ENCODE measurements at places on chromosomes 6 and 20.

GRCh38 chr6:53107091-53107490 lies 41.5 kb downstream of the GCM1 start:
- DNase-seq = no peak

- DNase-seq = no peak
Measured at GRCh38 chr6:52271852-52272460, 12.6 kb downstream of the MCM3 start.

GRCh38 chr6:1667012-1667804 lies 57.5 kb downstream of the FOXC1 start:
- DNase-seq = no peak

DNA sequence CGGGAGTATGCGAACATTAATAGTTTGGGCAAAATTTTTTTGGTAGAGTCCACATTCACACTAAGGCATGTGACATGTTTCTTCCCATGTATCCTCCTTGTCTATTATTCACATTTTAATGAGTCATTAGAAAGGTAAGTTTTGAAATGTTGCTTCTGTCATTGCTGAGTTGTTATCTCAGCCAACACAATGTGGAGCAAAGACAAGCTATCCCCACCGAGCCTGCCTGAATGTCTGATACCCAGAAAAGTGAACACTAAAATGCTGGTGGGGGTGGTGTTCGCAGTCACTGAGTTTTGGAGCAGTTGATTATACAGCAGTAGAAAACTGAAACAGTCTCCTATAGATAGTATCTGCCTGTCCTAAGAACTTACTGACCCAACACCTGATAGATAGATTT lies 68.3 kb upstream of the ASF1A start:
- DNase-seq = no peak

GRCh38 chr6:127893541-127893940 lies 7.3 kb downstream of the THEMIS start:
- DNase-seq = peak; percentile 35

- DNase-seq = no peak
Measured at GRCh38 chr6:129695373-129696027, 14.5 kb downstream of the ARHGAP18 start.

GRCh38 chr20:50309280-50309763 lies 118.7 kb downstream of the CEBPB start:
- DNase-seq = no peak

GRCh38 chr6:69164564-69165229 lies 529.6 kb downstream of the ADGRB3 start:
- no peak for DNase-seq

- peak; percentile 36 for DNase-seq
Measured at GRCh38 chr20:53981752-53982437, 88.5 kb downstream of the BCAS1 start.

GRCh38 chr6:11318835-11319813 lies 86.7 kb upstream of the NEDD9 start:
- DNase-seq = no peak

GRCh38 chr6:43628393-43629103 lies 516 bp downstream of the GTPBP2 start:
- peak; percentile 72 for DNase-seq

- DNase-seq = no peak
Measured at GRCh38 chr6:1950631-1951030, 294.8 kb downstream of the GMDS start.

GRCh38 chr20:4052139-4052480 lies 36.8 kb upstream of the RNF24 start:
- DNase-seq = no peak

GRCh38 chr6:14814016-14814415 lies 431.9 kb upstream of the JARID2 start:
- DNase-seq = no peak

- DNase-seq = peak; percentile 56
Measured at GRCh38 chr20:63740627-63741353, 1.2 kb downstream of the SLC2A4RG start.

DNA sequence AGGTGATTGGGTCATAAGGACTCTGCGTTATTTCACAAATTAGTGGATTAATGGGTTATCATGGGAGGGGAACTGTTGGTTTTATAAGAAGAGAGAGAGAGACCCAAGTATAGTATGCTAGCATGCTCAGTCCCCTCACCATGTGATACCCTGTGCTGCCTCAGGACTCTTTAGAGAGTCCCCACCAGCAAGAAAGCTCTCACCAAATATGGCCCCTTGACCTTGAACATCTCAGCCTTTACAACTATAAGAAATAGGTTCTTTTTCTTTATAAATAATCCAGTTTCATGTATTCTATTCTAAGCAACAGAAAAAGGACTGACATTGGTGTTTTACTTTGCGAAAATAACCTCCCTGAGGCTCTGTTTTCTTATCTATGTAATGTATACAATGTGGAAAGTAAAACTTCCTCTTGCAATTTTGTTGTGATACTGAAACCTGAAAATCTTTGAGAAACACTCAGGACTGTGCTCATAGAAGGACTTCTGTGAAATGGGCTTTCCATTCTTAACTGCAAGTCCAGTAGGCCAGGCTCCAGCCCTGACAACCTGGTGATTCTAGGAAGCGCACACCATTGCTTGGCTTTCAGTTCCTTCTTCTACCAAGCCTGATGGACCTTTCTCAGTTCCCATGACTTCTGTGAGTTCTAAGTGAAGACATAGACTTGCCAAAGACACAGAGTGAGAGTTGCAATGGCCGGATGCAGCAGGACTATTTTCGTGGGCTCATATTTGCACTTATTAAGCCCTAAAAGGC lies 21.9 kb downstream of the SIRPD start:
- DNase-seq = no peak

- no peak for DNase-seq
Measured at GRCh38 chr6:17589406-17590096, 10.6 kb upstream of the FAM8A1 start.

DNA sequence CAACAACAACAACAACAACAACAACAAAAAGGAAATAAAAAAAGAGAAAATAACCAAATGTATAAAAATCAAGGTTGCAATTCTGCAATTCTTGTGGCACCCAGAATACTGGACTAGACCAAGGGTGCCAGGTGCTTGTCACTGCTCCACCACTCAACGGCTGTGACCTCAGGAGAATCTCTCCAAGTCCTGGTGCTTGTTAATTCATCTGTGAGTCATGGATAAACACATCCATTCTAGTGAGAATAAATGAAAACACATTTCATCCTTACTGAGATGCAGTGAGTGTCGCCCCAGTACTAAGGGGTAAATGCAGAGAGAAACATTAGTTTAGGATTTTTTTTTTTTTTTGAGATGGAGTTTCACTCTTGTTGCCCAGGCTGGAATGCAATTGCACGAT lies 32.0 kb downstream of the HLA-C start:
- no peak for DNase-seq

DNA sequence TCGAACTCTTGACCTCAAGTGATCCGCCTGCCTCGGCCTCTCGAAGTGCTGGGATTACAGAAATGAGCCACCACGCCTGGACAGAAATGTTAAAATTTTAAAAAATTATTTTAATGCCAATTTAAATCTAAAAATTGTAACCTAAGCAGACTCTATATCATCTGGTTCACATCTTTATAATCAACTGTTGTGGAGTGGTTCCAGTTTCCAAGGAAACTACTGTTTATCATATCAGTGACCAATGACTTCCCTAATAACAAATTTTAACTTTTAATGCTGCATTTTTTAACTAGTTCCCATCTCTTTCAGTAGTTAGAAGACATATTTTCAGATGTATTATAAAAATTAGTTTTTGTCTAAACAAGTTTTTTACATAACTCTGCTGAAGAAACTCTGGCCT lies 5.2 kb upstream of the BTN3A2 start:
- DNase-seq = no peak

DNA sequence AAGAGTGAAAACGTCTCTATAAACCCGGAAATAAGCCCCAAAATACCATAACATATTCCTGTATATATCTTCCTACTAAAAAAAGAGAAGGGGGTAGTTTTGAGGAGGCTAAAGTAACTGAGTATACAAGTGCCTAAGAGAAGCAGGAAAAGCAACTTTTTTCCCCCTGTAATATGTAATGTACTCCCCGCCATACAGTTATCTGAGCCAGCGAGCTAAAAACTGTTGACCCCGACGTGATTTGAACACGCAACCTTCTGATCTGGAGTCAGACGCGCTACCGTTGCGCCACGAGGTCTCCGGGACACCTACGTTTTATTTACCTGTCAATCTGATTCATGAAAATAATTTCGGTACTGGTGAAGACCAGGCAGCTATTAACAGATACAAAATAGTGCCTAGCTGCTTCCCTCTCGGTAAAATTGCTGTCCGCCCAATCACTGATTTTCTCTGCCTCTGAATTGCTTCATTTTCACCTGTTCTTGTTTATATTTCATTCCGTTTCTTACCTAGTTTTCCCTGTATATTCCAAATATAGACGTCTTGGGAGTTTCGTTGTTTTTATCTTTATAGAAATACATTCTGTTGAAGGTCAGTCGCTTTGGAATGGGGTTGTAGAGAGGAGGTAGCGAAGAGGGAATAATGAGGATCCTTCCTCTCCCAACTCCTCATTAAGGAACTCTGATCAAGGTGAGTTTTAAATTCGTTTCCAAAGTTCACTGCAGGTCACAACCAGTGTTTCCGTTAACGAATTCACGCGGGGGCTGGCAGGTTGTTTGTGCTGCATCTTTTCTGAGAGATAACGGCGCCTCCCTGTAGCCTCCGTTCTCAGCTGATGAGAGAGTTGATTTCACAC lies 33.6 kb upstream of the BTN3A2 start:
- DNase-seq = peak; percentile 81

- no peak for DNase-seq
Measured at GRCh38 chr20:63268256-63268655, 4.4 kb upstream of the ARFGAP1 start.

DNA sequence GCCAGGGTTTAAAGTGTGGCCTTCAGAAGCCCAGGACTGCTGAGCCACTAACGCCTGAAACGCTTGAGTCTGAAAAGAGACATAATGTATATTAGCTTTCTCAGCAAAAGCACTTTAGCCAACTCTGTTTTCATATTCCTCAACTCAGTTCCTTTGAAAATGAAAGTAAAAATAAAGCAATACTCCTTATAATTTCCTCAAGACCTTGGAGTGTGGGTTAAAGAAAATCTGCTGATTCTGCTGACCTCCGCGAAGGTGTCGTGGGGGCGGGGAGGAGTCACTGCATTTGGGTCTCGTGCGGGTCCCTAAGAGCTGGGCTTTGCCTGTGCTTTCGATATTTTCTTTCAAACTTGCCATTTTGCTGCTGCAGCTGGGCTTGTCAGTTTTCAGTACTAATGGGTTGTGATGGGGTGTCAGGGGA lies 142.2 kb upstream of the ARID1B start:
- no peak for DNase-seq

DNA sequence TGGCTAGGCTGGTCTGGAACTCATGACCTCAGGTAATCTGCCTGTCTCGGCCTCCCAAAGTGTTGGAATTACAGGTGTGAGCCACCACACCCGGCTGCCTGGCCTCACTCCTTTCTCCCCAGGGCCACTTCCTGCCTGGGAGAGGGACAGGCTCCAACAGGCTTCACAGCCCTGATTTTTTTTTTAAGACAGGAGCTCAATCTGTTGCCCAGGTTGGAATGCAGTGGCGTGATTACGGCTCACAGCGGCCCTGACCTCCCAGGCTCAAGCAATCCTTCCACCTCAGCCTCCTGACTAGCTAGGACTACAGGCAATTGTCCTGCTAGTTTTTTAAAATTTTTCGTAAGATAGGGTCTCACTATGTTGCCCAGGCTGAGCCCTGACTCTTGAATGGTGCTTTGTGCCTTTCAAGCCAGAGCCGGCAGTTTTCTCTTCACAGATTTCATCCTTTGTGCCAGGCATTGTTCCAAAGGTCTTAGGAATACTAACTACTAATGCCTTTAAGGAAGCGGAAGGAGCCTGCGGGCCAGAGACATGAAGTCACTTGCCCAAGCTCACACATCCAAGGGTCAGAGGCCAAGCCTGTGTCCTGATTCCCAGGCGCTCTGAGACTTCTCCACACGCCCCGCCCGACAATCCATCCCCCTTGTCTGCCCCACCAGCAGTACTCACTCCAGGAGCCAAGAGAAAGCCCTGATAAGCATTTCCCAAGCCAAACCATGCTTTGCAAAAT lies 19.2 kb downstream of the CAPN11 start:
- no peak for DNase-seq

DNA sequence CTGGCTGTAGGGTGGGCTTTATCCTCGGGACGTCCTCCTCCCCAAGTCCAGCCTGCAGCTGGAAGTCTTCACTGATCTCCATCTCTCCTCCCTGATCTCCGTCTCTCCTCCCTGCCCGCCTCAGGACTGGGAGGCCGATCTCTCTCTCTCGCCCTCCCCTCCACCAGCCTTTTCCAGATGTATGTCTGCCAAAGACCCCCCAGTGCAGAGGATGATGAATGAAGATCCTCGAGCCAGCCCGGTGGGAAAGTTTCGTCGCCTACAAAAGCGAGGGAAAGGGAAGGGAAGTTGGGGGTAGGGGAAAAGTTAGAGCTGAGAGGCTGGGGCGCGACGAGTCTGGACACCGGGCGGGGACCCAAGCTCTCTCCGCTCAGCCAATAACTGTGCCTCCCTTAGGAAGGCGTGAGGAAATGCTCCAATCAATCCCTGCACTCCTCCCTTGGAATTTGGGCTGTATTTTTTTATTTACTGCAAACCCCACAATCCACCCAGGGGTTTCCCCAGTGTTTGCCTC lies 595 bp upstream of the SRF start:
- no peak for DNase-seq

- no peak for DNase-seq
Measured at GRCh38 chr6:156949376-156949775, 172.2 kb downstream of the ARID1B start.

DNA sequence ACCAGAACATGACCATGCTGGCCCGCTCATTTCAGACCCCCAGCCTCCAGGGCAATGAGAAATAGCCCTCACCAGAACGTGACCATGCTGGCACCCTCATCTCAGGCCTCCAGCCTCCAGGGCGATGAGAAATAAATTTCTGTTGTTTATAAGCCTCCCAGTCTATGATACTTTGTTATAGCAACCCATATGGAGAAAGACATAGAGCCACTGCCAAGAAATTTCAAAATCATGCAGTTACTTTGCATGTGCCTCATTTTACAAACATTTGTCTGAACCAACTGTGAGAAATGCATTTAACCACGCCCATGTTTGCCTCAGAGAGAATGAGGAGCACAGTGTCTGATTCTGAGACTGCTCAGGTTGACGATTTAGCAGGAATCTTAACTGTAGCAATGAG lies 15.5 kb downstream of the CYP39A1 start:
- no peak for DNase-seq

DNA sequence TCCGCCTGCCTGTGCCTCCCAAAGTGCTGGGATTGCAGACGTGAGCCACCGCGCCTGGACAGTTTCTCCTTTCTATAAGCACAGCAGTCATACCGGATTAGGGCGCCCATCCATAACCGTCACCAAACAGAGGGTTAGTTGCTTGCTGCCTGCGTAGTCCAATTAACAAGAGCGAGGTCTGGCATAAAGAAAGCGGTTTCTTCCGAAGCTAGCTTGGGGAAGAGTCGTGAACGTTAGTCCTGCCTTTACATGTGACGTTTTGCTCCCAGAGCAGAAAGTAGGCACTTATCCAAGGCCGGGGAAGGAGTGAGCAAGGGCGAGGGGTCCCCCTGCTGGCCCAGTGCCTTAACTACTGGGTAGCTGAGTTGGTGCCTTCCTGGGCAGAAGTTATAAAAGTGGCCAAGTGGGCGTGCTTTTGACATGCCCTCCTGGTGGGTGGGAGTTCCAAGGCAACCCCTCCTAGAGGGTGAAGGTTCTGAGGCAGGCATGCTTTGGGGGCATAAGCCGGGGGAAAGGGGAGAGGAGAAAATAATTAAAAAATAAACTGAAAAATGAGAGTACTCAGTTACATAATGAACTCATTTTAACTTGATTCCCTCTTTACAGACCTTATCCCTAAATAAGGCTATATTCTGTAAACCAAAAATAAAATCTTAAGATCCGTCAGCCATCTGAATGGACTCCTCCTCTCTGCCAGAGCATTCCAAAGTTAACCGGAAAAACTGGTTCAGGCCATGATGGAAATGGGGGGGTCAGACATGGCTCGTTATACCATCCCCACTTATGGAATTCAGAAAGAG lies 88.0 kb downstream of the FAM217A start:
- DNase-seq = peak; percentile 82
